ENCODE measurements at places on chromosomes 5 and 9. TPM values are rescaled to one million over a fixed set of nuclear protein-coding genes. Genes with fewer than 3 reads are reported as not detected.

GRCh38 chr5:124683917-124684555, 62.4 kb downstream of the ZNF608 start:
- no peak overlapping the region for H3K27ac ChIP-seq
- no peaks in the 10 kb centered on the region for H3K36me3 ChIP-seq

GRCh38 chr5:117246424-117246823, 671.8 kb upstream of the SEMA6A start:
- no peaks in the 10 kb centered on the region for H3K4me1 ChIP-seq
- H3K27ac ChIP-seq = no peak overlapping the region
- no peaks in the 10 kb centered on the region for H3K36me3 ChIP-seq
- H3K27me3 ChIP-seq = no peaks in the 10 kb centered on the region

GRCh38 chr5:153559926-153560325, 69.5 kb downstream of the GRIA1 start:
- no peak overlapping the region for H3K27ac ChIP-seq
- DNase-seq = no peak
- H3K36me3 ChIP-seq = no peaks in the 10 kb centered on the region
- peaks cover 3% of the 10 kb centered on the region for H3K27me3 ChIP-seq
- H3K4me1 ChIP-seq = peaks cover 5% of the 10 kb centered on the region

DNA sequence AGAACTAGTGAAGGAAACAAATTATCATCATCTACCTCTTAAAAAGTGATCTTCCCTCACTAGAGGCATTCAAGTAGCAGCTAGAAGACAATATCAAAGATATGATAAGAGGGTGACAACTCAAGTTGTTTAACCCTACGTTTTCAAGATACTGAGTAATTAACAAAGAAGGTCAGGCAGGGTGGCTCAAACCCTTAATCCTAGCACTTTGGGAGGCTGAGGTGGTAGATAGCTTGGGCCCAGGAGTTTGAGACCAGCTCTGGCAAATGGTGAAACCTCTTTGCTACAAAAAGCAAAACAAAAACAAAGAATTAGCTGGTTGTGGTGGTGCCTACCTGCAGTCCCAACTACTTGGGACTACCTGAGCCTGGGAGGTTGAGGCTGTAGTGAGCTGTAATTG, 408.2 kb upstream of the TUSC1 start:
- H3K4me1 ChIP-seq = no peaks in the 10 kb centered on the region
- H3K36me3 ChIP-seq = no peaks in the 10 kb centered on the region
- H3K27me3 ChIP-seq = no peaks in the 10 kb centered on the region
- no peak for DNase-seq

- no peaks in the 10 kb centered on the region for H3K27me3 ChIP-seq
- H3K36me3 ChIP-seq = no peaks in the 10 kb centered on the region
- no peak overlapping the region for H3K4me3 ChIP-seq
- H3K4me1 ChIP-seq = peaks cover 14% of the 10 kb centered on the region
- H3K27ac ChIP-seq = no peak overlapping the region
Observed at GRCh38 chr9:4558371-4558998, 68.2 kb downstream of the SLC1A1 start.

GRCh38 chr9:129604766-129605163, 16.1 kb downstream of the C9orf50 start:
- no peaks in the 10 kb centered on the region for H3K27me3 ChIP-seq
- no peak overlapping the region for H3K4me3 ChIP-seq
- H3K4me1 ChIP-seq = peaks cover 35% of the 10 kb centered on the region
- DNase-seq = no peak
- no peaks in the 10 kb centered on the region for H3K36me3 ChIP-seq
- H3K27ac ChIP-seq = no peak overlapping the region

DNA sequence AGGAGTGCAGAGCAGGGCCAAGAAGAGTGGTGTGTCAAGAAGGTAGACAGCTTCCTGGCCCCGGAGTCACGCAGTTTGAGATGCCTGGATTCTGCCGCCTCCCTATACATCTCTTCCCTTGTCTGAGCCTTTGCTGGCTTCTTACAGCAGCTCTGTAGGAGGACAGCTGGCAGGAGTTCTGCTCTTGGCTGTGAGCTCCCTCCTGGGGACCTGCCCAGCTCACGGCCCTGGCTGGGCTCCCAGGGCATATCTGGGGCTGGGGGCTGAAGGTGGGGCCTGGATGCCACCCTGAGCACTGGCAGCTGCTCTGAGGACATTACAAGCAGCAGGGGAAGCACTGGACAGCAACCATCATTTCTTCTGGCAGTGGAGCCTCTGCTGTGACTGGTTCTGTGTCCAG, 786 bp upstream of the TSSK1B start:
- no peak for DNase-seq
- H3K4me3 ChIP-seq = no peak overlapping the region
- peaks cover 2% of the 10 kb centered on the region for H3K27me3 ChIP-seq
- H3K27ac ChIP-seq = no peak overlapping the region
- no peaks in the 10 kb centered on the region for H3K36me3 ChIP-seq

- no peak overlapping the region for H3K4me3 ChIP-seq
- H3K27me3 ChIP-seq = no peaks in the 10 kb centered on the region
- H3K4me1 ChIP-seq = peaks cover 3% of the 10 kb centered on the region
- H3K36me3 ChIP-seq = no peaks in the 10 kb centered on the region
Observed at GRCh38 chr9:130159915-130160670, 12.1 kb upstream of the NCS1 start.

DNA sequence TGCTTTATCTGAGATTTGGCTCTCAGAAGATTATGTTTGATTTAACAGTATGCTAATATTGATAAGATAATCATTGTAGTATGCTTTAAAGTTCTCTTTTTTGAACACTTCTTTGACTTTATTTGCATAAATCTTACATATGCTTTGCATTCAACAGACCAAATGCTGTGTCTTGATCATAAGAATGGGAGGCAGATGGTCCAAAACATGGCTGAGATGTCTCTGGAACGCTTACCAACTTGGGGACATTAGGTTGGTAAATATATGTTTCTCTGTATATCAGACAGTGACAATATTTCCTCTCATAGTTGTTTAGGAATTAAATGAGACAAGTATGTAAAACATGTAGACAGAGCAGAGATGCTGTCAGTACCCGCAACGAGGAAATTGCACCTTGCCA, 197.9 kb upstream of the CTNND2 start:
- H3K27me3 ChIP-seq = no peaks in the 10 kb centered on the region
- no peak overlapping the region for H3K4me3 ChIP-seq
- no peaks in the 10 kb centered on the region for H3K36me3 ChIP-seq
- no peak for DNase-seq
- H3K4me1 ChIP-seq = no peaks in the 10 kb centered on the region
- H3K27ac ChIP-seq = no peak overlapping the region

- no peak for DNase-seq
- H3K27ac ChIP-seq = no peak overlapping the region
- no peaks in the 10 kb centered on the region for H3K36me3 ChIP-seq
- H3K4me1 ChIP-seq = no peaks in the 10 kb centered on the region
Observed at GRCh38 chr5:6457592-6457991, 8.9 kb downstream of the UBE2QL1 start.

- H3K4me1 ChIP-seq = no peaks in the 10 kb centered on the region
- no peaks in the 10 kb centered on the region for H3K27me3 ChIP-seq
- no peak overlapping the region for H3K4me3 ChIP-seq
- no peak overlapping the region for H3K27ac ChIP-seq
Observed at GRCh38 chr9:101999441-101999840, 261.0 kb upstream of the GRIN3A start.

DNA sequence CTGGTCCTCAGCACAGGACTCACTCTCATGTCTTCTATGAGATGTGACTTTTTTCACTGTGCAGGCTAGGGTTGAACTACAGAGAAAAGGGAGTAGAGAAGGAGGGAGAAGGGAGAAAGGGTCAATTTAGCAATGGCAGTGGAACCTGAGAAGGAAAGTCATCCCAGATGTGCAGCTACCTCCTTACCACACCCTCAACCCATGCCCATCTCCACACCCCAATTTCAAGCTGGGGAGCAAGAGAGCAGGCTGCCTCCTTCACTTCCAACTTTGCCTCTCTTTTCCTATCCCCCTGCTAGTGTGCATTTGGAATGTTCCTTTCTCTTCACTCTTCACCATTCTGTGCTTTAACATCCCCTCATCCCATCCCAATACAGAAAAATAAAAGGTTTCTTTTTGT, 163.5 kb upstream of the MAP3K1 start:
- no peak overlapping the region for H3K4me3 ChIP-seq
- no peak overlapping the region for H3K27ac ChIP-seq
- no peaks in the 10 kb centered on the region for H3K36me3 ChIP-seq
- no peak for DNase-seq
- no peaks in the 10 kb centered on the region for H3K27me3 ChIP-seq

- H3K27ac ChIP-seq = no peak overlapping the region
- peaks cover 3% of the 10 kb centered on the region for H3K36me3 ChIP-seq
- no peak for DNase-seq
- no peak overlapping the region for H3K4me3 ChIP-seq
- peaks cover 44% of the 10 kb centered on the region for H3K4me1 ChIP-seq
- H3K27me3 ChIP-seq = no peaks in the 10 kb centered on the region
Observed at GRCh38 chr5:113067635-113068344, 91.2 kb downstream of the DCP2 start.

GRCh38 chr5:86862093-86862492, 244.4 kb downstream of the COX7C start:
- no peaks in the 10 kb centered on the region for H3K4me1 ChIP-seq
- no peak overlapping the region for H3K27ac ChIP-seq
- H3K4me3 ChIP-seq = no peak overlapping the region
- H3K27me3 ChIP-seq = peaks cover 6% of the 10 kb centered on the region
- no peaks in the 10 kb centered on the region for H3K36me3 ChIP-seq

GRCh38 chr9:129885018-129885669, 49.9 kb downstream of the USP20 start:
- H3K27me3 ChIP-seq = no peaks in the 10 kb centered on the region
- H3K4me3 ChIP-seq = peak overlapping the region; percentile 92
- peaks cover 43% of the 10 kb centered on the region for H3K4me1 ChIP-seq
- DNase-seq = peak; percentile 57
- H3K36me3 ChIP-seq = peaks cover 53% of the 10 kb centered on the region

DNA sequence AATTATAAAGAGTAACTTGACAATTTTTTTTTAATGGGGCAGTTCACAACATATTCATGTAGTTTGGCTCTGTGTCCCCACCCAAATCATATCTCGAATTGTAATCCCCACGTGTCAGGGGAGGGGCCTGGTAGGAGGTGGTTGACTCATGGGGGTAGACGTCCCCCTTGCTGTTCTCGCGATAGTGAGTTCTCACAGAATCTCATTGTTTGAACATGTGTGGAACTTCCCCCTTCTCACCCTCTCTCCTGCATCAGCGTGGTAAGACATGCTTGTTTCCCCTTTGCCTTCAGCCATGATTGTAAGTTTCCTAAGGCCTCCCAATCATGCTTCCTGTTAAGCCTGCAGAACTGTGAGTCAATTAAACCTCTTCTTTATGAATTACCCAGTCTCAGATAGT, 40.7 kb downstream of the FBXW11 start:
- H3K36me3 ChIP-seq = peaks cover 48% of the 10 kb centered on the region
- DNase-seq = peak; percentile 64
- H3K4me1 ChIP-seq = peaks cover 74% of the 10 kb centered on the region
- H3K27me3 ChIP-seq = no peaks in the 10 kb centered on the region
- H3K27ac ChIP-seq = peak overlapping the region; percentile 90

DNA sequence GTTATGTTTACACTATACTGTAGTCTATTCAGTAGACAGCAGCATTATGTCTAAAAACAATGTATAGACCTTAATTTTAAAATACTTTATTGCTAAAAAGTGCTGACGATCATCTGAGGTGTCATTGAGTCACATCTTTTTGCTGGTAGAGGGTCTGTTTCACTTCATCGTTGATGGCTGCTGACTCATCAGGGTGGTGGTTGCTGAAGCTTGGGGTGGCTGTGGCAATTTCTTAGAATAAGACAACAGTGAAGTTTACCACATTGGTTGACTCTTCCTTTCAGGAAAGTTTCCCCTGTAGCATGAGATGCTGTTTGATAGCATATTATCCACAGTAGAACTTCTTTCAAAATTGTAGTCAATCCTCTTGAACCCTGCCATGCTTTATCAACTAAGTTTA, 150.3 kb downstream of the FBXL7 start:
- no peak overlapping the region for H3K4me3 ChIP-seq
- no peaks in the 10 kb centered on the region for H3K4me1 ChIP-seq
- DNase-seq = no peak
- no peak overlapping the region for H3K27ac ChIP-seq
- no peaks in the 10 kb centered on the region for H3K36me3 ChIP-seq

GRCh38 chr5:120151181-120151580, 312.9 kb upstream of the PRR16 start:
- no peaks in the 10 kb centered on the region for H3K27me3 ChIP-seq
- no peak overlapping the region for H3K4me3 ChIP-seq
- DNase-seq = no peak
- H3K27ac ChIP-seq = no peak overlapping the region
- no peaks in the 10 kb centered on the region for H3K36me3 ChIP-seq
- no peaks in the 10 kb centered on the region for H3K4me1 ChIP-seq

F2RL1 gene
- total RNA-seq = 2.2 TPM

PHF24 gene
- not detected for total RNA-seq

PCDHB5 gene
- not detected for total RNA-seq

SH3PXD2B gene
- 0.38 TPM for total RNA-seq

FOXD4L5 gene
- 0.11 TPM for total RNA-seq

CD14 gene
- 0.36 TPM for total RNA-seq

PCDHB9 gene
- not detected for total RNA-seq

SPAAR gene
- total RNA-seq = not detected

ENHO gene
- total RNA-seq = not detected

TNFSF15 gene
- 0.23 TPM for total RNA-seq

CXCL14 gene
- not detected for total RNA-seq

IL7R gene
- 136 TPM for total RNA-seq

SLC1A1 gene
- 0.29 TPM for total RNA-seq

Measured in activated CD8-positive, alpha-beta T cell treated with anti-CD3 and anti-CD28 coated beads for 36 hours (primary cell).